ENCODE measurements at places on chromosomes 3 and 15. TPM values are rescaled to one million over a fixed set of nuclear protein-coding genes. Genes with fewer than 3 reads are reported as not detected.

CFAP100 gene
- total RNA-seq, result 21.5 TPM

SNURF gene
- 21.3 TPM for total RNA-seq

DNA sequence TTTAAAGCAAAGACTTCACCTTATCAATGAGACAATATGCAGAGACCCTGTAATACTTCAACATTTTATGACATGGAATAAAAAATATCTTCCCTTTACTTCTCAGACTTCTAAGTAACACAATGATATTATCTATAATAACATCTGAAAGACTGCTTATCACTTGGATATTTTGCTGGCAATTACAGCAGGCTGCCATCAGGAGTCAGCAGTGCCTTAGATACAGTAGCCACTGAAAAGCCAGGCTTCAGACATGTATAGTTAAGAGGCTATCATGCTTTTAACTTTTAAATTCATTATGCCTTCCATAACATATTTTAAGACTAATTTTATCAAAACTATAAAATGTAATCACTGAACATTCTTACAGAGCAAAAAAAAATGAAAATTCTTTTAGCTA is 227.5 kb downstream of the NEK10 start:
- no peaks in the 10 kb centered on the region for H3K27me3 ChIP-seq
- no peak overlapping the region for H3K4me3 ChIP-seq
- H3K4me1 ChIP-seq, result no peaks in the 10 kb centered on the region
- no peak overlapping the region for H3K27ac ChIP-seq

DNA sequence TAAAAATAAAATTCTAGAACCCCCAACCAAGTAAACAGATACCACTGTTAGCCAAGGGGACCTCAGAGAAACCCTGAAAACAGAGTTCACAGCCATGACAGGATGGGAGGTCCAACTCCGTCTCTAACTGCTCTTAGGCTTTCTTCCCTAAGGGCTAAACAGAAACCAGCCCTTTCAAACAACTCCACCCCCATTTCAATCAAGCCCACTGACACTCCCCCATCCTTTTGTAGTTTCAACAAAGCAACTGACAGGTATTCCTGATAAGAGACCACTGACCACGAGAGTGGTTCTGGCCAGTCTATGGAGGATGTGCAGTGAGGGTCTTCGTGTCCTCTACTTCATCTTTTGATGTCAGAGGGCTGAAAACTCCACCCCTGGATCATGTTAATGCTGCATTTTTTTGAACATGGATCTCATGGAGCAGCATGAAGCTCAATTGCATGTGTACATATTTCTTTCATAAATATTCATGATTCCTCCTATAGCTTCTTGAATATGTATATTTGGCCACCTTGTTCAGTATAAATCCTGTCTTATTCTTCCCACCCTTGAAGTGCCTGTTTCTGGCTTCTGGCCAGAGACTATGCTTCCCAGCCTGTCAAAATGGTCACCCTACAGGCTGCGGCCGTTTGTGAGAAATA is 222.6 kb downstream of the OSBPL10 start:
- no peak for DNase-seq
- no peaks in the 10 kb centered on the region for H3K36me3 ChIP-seq
- no peak overlapping the region for H3K4me3 ChIP-seq
- H3K27ac ChIP-seq, result no peak overlapping the region

- H3K36me3 ChIP-seq, result no peaks in the 10 kb centered on the region
- no peak overlapping the region for H3K27ac ChIP-seq
- DNase-seq, result no peak
Measured at GRCh38 chr3:89212619-89213018, 105.2 kb downstream of the EPHA3 start.

DNA sequence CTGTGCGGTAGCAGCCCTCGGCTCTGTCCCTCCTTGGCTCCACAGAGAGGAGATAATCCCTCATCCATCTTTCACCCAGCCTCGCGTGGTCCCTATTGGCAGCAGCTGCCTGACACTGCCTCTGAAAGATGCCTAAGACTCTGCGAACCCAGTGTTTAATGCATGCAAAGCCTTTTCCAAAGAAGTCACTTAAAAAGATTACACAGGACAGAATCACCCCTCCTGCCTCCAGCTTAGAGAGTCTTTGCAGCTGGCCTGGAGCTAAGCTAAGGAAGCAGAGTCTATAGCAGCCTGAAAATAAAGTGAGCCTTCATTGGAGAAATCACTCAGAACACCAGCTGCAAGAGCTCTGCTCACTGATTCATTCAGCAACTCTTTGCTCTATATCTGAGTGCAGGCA is 247.2 kb downstream of the SHQ1 start:
- no peak for DNase-seq
- H3K4me3 ChIP-seq, result no peak overlapping the region
- H3K36me3 ChIP-seq, result no peaks in the 10 kb centered on the region
- no peak overlapping the region for H3K27ac ChIP-seq

- peaks cover 38% of the 10 kb centered on the region for H3K4me1 ChIP-seq
- no peak overlapping the region for H3K27ac ChIP-seq
- no peaks in the 10 kb centered on the region for H3K27me3 ChIP-seq
- H3K36me3 ChIP-seq, result peaks cover 6% of the 10 kb centered on the region
- no peak for DNase-seq
- no peak overlapping the region for H3K4me3 ChIP-seq
Measured at GRCh38 chr3:4523710-4524698, 30.9 kb downstream of the ITPR1 start.

PTX3 gene
- 3.2 TPM for total RNA-seq

GRCh38 chr3:79253704-79254103 is 514.1 kb downstream of the ROBO1 start:
- no peaks in the 10 kb centered on the region for H3K36me3 ChIP-seq
- H3K4me1 ChIP-seq, result no peaks in the 10 kb centered on the region
- H3K4me3 ChIP-seq, result no peak overlapping the region
- no peaks in the 10 kb centered on the region for H3K27me3 ChIP-seq
- DNase-seq, result no peak

GRCh38 chr3:58742239-58742638 is 75.7 kb upstream of the FAM3D start:
- no peaks in the 10 kb centered on the region for H3K4me1 ChIP-seq
- H3K27ac ChIP-seq, result no peak overlapping the region
- no peaks in the 10 kb centered on the region for H3K27me3 ChIP-seq
- no peaks in the 10 kb centered on the region for H3K36me3 ChIP-seq

- H3K27me3 ChIP-seq, result no peaks in the 10 kb centered on the region
- H3K36me3 ChIP-seq, result no peaks in the 10 kb centered on the region
- H3K4me1 ChIP-seq, result no peaks in the 10 kb centered on the region
- no peak overlapping the region for H3K4me3 ChIP-seq
- no peak for DNase-seq
Measured at GRCh38 chr15:27428151-27428550, 457.2 kb downstream of the GABRG3 start.

DNA sequence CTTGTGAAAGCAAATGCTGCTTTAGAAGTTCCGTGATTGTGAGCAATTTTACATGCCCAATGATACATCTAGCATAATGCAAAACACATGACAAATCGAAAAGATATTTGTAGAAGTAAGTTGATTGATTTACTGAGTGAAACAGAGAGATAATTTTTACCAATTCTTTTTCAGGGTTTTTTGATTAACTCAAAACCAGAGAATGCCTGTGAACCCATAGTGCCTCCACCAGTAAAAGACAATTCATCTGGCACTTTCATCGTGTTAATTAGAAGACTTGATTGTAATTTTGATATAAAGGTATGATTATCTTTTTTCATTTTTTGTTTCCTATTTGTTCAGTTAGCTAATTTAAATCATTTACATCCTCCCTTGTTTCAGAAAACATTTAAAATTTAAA is 58.8 kb downstream of the RNF13 start:
- no peak overlapping the region for H3K4me3 ChIP-seq
- DNase-seq, result no peak
- H3K4me1 ChIP-seq, result no peaks in the 10 kb centered on the region
- H3K36me3 ChIP-seq, result peaks cover 30% of the 10 kb centered on the region
- H3K27ac ChIP-seq, result no peak overlapping the region
- no peaks in the 10 kb centered on the region for H3K27me3 ChIP-seq

GRCh38 chr3:30598668-30599545 is 7.5 kb upstream of the TGFBR2 start:
- H3K4me3 ChIP-seq, result no peak overlapping the region
- no peaks in the 10 kb centered on the region for H3K36me3 ChIP-seq
- H3K27me3 ChIP-seq, result no peaks in the 10 kb centered on the region
- peak overlapping the region; percentile 18 for H3K27ac ChIP-seq
- no peak for DNase-seq
- H3K4me1 ChIP-seq, result peaks cover 47% of the 10 kb centered on the region

DNA sequence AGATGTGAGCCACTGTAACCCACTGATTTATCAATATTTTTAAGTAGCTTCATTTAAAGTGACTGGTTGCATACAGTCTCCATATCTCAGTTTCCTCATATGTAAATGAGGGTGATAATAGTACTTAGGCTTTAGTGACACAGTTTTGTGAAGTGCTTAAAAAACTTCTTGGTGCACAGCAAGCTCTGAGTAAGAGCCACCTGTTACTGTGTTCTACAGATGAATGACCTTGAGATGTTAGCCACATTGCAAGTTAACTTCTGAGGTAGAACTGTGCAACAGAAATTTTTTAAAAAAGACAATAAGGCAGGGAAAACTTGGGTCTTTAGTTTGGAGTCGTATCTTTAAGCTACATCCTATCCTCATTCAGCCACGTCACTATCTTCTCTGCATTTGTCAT is 43.1 kb downstream of the PCCB start:
- H3K27me3 ChIP-seq, result no peaks in the 10 kb centered on the region
- no peaks in the 10 kb centered on the region for H3K4me1 ChIP-seq
- H3K4me3 ChIP-seq, result no peak overlapping the region
- peaks cover 32% of the 10 kb centered on the region for H3K36me3 ChIP-seq
- no peak overlapping the region for H3K27ac ChIP-seq
- no peak for DNase-seq

- peaks cover 13% of the 10 kb centered on the region for H3K4me1 ChIP-seq
- H3K27me3 ChIP-seq, result no peaks in the 10 kb centered on the region
- H3K27ac ChIP-seq, result no peak overlapping the region
- H3K36me3 ChIP-seq, result no peaks in the 10 kb centered on the region
- DNase-seq, result peak; percentile 39
Measured at GRCh38 chr3:39186692-39187151, 5.7 kb downstream of the XIRP1 start.

DNA sequence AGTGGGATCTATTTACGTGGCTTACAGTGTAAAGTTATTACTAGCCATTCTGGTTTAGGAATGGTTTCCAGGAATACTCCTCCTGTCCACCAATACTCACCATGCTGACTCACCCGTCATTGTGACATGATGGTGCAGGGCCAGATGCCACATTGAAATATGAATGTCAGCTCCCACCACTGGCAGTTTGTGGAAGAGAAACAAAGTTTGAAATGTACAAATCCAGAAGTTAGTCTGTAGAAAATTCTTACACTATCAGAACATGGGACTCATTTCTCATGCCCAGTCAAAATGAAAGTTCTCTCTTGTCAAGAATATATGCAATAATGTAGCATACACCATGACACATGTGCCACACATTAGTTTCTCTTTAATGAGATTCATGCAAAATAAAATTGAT is 14.4 kb upstream of the TSPAN3 start:
- H3K27me3 ChIP-seq, result no peaks in the 10 kb centered on the region
- no peak overlapping the region for H3K4me3 ChIP-seq
- H3K4me1 ChIP-seq, result peaks cover 14% of the 10 kb centered on the region
- H3K27ac ChIP-seq, result no peak overlapping the region

PPARG gene
- 128 TPM for total RNA-seq

GRCh38 chr15:64051093-64051402 is 4.8 kb upstream of the DAPK2 start:
- no peak overlapping the region for H3K27ac ChIP-seq
- H3K36me3 ChIP-seq, result no peaks in the 10 kb centered on the region
- H3K27me3 ChIP-seq, result peaks cover 12% of the 10 kb centered on the region
- peaks cover 24% of the 10 kb centered on the region for H3K4me1 ChIP-seq
- no peak overlapping the region for H3K4me3 ChIP-seq
- no peak for DNase-seq

GRCh38 chr3:63918321-63918720 is 6.1 kb upstream of the SCAANT1 start:
- H3K36me3 ChIP-seq, result peaks cover 37% of the 10 kb centered on the region
- no peak overlapping the region for H3K27ac ChIP-seq
- no peak for DNase-seq

MAPK6 gene
- total RNA-seq, result 21.1 TPM

- H3K27me3 ChIP-seq, result no peaks in the 10 kb centered on the region
- no peaks in the 10 kb centered on the region for H3K4me1 ChIP-seq
- no peak overlapping the region for H3K4me3 ChIP-seq
- H3K36me3 ChIP-seq, result no peaks in the 10 kb centered on the region
- no peak for DNase-seq
Measured at GRCh38 chr3:175608356-175608755, 749.2 kb downstream of the NAALADL2 start.

GRCh38 chr3:17399586-17399985 is 342.8 kb downstream of the TBC1D5 start:
- peaks cover 36% of the 10 kb centered on the region for H3K36me3 ChIP-seq
- no peak for DNase-seq
- no peak overlapping the region for H3K4me3 ChIP-seq
- no peak overlapping the region for H3K27ac ChIP-seq

DNA sequence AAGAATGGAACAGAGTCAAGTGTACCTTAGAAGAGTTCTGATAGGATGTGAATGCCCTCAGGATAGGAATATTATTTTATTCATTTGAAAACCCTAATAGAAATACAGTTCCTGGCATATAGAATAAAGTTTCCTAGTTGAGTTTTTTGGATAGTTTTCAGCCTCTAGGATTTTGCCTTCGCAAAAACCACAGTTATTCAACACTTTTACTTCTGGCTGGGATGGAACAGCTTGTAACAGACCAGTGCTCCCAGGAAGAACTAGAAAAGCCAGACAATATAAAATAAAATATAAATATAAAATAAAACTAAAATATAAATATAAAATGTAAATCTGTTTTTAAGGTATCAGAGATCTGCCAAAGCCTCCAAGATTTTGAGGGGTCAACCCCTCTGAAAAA is 27.5 kb upstream of the RARB start:
- no peak for DNase-seq
- no peaks in the 10 kb centered on the region for H3K27me3 ChIP-seq
- H3K4me3 ChIP-seq, result no peak overlapping the region
- no peaks in the 10 kb centered on the region for H3K36me3 ChIP-seq

DNA sequence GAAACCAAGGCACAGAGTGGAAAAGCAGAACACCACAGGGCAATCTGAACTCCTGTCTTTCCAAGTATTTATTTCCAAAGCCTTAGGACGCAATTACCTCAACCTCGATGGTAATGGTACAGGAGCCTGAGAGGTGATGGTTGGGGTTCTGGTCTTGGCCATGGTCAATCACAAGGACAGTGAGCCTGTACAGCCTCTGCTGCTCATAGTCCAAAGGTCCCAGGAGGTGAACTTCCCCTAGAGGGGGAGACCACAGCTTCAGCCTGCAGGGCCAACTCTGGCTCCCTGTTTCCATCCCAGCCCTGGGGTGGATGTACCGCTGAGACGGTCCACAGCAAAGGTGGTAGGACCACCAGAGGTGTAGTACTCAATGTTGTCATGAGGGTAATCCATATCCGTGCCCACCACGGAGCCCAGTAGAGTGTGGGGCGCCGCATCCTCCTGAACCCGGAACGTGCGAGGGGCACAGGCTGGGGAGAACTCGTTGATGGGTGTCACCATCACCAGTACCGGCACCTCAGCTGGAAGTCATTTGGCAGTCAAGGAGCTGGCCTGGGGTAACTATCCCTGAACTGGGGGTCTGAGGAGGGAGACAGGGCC is 6.1 kb downstream of the CDHR4 start:
- H3K27me3 ChIP-seq, result no peaks in the 10 kb centered on the region
- H3K4me3 ChIP-seq, result no peak overlapping the region
- no peaks in the 10 kb centered on the region for H3K36me3 ChIP-seq
- DNase-seq, result no peak
- H3K4me1 ChIP-seq, result no peaks in the 10 kb centered on the region
- no peak overlapping the region for H3K27ac ChIP-seq
